ENCODE measurements at places on chromosomes 6 and 20.

GRCh38 chr20:23061262-23061661 lies 11.8 kb upstream of the THBD start:
- ATAC-seq: no peak

DNA sequence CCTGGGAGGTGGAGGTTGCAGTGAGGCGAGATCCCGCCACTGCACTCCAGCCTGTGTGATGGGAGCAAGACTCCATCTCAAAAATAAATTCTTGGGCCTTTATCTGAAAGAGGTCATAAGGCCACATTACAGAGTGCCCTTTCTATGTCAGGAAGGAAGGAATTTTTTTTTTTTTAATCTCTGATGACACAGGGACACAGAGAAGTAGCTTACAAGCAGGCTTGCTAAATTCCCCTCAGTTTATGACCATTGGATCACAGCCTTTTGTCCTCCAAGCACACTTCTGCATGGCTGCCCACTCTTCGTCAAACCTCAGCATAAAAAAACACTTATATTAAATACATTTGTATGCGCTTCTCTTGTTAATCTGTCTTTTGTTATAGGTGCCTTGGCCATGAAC lies 7.5 kb upstream of the IFNGR1 start:
- ATAC-seq: no peak

GRCh38 chr6:401994-402640 lies 10.6 kb downstream of the IRF4 start:
- no peak for ATAC-seq

- ATAC-seq: peak; percentile 43
Observed at GRCh38 chr20:47725248-47725973, 59.9 kb downstream of the SULF2 start.

DNA sequence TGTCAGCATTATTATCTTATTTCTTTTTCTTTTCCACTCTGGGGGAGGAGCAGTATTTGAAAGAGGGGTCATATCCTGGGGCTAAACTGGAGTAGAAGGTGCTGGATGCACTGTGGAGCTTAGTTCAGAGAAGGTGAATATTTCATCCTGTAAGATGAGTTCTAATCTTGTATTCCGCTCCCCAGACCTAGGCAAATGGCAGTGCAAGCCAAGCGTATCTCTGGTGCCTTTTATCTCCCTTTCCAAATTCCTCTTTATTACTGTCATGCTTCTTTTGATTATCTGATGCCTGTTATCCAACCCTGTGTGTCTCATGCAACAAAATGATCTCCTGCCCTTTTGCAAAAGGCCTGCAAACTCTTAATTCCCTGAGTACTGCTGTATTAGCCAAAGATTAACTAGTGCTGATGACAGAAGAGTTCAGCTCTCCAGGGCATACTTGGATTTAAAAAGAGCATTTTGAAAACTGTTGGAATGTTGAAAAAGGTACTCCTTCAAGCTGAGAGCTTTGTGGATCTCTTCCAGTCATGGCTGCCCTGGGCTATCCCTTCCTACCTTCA lies 138.0 kb downstream of the CARMIL1 start:
- no peak for ATAC-seq

DNA sequence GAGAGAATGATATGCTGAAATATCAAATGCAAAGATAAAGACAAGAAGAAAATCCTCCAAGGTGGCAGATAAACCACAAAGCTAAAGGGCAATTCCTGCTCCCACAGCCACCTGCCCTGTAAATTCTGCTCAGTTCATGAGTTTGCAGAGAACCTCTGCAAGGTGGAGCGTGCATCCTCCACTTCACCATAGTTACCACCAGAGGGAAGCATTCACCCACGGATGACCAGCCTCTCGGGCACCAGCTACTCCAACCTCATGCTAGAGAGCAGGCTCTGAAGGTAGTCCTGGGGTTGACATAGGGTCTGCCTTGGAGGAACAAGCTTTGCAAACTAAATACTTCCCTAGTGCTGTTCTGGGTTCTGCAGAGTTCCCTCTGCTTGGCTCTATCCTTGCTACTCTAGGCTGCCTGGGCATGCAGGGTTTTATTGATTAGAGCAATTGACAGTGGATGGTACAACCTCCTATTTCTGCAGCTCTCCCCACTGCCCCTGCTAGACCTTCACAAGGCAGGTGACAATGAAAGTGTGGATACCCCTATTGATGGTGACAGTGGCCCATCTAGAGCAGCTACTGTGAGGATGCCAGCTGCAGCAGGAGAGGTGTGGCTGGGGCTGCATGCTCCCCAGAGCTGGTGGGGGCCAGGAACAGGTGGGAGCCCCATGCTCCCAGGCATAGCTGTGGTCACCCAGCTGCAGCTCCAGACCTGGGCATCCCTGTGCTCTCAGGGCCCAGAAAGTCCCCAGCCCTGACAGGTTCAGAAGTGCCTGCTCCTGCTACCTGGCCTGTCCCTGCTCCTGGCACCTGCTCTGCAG lies 51.1 kb downstream of the GGTLC1 start:
- peak; percentile 64 for ATAC-seq

DNA sequence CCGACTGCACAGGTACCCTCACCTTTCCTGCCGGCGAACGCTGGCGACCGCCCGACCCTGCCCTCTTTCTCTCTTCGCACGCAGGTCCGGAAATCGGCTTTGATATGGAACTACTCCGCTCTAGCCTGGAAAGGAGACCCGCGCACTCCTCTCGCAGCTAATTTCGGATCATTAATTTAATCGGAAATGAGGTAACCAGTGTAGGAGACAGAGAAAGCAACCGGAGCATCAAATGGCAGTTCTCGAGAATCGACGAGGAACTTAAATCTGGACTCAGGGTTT lies 949 bp upstream of the ATXN1 start:
- peak; percentile 5 for ATAC-seq

DNA sequence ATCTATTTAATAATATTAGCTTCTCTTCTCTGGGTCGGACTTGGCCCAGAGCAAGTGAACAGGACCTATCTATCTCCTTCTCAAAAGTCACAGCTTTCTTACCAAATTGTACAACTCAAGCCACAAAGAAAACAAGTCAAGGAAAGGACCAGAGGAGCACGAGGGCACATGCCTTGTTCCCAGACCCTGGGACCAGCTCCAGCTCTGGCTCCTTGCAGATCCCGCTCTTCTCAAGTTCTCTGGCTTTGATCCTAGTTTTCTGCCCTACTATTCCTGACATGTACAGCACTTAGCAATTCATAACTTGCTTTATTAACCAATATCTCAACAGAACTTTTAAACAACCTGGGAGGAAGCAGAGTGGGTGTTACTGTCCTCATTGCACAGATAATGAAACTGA lies 185.9 kb downstream of the ESR1 start:
- ATAC-seq: no peak

DNA sequence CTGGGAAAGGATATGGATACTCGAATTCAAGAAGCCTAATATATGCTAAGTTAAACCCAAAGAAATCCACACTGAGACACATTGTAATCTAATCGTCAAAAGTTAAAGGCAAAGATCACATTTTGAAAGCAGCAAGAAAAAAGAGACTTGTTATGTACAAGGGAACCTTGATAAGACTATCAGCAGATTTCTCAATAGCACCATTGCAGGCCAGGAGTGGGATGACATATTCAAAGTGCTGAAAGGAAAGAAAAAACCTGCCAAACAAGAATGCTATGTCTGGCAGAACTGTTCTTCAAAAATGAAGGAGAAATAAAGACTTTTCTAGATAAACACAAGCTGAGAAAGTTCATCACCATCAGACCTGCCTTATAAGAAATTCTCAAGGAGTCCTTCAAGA lies 75.2 kb downstream of the COL21A1 start:
- no peak for ATAC-seq

DNA sequence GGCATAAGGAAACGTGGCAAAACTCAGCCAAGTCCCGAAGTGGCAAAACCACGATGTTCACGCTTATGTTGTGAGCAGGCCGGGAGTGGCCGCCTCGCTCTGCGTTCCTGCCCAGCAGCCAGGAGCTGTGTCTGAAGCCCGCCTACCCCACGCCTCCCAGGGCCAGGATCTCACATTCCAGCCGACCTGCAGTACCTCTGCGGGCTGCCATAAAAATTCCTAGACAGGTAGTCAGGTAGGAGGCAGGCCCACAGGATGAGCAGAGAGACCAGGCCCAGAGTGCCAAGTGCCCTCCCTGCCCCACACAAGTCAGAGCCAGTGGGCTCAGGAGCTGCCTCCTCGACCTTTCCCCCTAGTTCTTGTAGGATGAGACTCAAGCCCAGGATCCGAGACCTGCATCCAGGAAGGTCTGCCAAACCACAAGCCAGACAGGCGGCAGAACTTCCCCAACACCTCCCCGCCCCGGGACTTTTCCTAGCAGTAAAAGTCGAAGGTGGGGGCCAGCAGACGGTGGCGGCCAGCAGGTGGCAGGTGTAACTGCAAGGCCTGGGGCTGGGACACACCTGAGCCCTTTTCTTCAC lies 16.7 kb downstream of the PMEPA1 start:
- ATAC-seq: no peak

DNA sequence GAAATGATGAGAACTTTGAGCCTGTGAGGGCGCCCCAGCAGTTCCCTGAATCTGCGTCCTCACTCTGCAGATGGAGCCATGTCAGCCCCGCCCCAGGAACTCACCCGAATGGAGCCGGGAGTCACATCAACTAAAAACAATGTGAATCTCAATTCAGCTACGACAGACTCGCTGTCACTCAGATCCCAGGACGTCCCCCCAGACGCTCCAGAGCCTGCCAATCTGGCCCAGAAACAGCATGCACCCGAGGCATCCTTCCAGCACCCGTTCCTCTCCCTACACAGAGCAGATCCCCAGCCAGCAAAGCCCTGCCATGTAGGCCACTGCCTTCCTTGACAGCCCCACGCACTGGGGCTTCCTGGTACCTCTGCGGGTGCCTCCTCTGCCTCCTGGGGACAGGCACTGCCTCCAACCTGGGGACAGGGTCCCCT lies 248.0 kb downstream of the TTLL2 start:
- ATAC-seq: no peak

GRCh38 chr20:8744228-8744844 lies 324.6 kb upstream of the PLCB4 start:
- ATAC-seq: no peak

- no peak for ATAC-seq
Observed at GRCh38 chr20:19371112-19371511, 158.7 kb downstream of the SLC24A3 start.

DNA sequence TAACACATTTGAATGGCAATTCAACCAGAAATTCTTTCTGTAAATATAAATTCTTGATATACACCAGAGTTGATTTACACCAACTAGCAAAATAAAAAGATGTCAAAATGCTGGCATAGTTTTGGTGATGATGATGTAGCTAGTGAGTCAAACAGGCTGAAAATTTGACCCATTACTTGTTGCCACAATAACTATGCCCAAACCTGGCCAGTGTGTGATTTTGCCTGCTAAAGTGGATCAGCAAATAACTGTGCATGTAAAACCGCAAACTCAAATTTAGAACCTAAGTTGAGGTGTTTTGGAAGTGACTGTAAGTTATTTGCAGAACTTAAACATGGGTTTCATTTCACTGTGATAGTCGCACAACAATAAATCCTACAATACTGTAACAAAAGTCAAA lies 125.9 kb downstream of the KIF6 start:
- no peak for ATAC-seq

- no peak for ATAC-seq
Observed at GRCh38 chr6:156281266-156281665, 495.9 kb upstream of the ARID1B start.

DNA sequence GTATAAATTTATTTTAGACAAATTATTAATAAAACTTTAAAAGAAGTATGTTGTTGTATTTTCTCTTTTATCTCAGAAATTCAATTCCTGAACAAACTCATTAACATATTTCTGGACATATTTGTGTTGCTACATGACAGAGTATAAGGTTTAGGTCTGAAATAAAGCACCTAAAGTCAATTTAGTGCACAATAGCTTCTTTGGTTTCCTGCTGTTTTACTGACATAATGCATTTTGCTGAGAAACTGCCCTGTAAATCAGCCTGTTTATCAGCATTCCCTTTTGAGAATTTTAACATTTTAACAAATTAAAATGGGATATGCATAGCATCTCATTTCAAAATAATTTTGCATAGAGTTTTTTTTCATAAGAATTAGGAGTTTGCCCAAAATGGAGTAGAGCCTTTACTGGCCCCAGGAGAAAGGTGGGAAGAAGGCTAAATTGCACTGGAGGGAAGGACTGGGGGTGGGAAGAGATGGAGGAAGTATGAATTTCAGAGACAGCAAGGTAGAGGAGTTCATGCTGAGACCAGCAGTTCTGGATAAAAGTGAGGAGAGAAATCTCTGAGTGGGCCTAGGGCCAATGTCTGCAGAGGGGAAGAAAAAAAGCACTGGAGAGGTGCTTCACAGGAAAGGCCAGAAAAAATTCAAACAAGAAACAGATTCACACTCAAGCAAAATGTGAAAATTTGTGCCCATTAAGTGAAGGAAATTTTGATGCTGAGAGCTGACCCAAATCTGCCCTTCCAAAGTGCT lies 324.2 kb upstream of the HSF2 start:
- ATAC-seq: no peak

DNA sequence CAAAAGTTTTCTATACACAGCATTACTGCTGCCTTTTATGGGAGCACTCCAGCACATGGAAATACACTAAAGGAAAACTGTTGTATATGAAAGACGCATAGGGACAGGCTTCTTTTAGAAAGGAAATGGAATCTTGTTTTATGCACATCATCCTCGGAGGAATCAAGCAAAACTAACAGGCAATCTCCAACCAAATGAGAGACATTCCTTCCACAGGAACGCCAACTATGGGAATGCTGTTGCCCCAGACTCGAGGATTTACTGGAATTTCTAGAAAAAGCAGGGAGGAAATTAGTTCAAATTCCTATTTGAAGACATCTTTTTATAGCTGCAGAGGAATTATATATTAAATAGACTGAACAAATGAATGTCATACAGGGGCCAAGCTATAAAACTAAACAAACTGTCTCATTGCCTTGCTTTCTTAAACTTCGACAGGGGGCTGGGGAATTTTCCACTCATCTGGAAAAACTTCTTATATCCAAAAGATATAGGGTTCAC lies 52.2 kb downstream of the LYRM4 start:
- no peak for ATAC-seq

DNA sequence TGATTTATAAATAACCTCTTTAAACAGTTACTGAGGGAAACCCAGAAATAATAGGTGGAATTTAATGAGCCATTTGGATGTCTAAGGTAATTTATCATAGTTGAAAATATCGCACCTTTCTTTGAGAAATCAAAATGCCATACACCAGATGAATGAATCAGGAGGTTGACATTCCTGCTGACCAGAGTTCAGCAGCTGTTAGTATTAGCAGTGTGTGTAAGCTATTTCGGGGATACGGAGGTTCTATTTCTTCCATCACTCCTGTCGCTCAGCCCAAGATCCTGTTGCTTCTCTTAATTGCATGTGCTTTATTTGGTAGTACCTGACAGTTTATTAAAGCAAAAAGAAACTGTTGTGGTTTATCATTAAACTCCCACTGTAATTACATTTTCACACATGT lies 67.1 kb downstream of the HDGFL1 start:
- ATAC-seq: no peak

GRCh38 chr20:12371990-12372389 lies 454.3 kb downstream of the BTBD3 start:
- no peak for ATAC-seq

All from activated CD4-positive, CD25-positive, alpha-beta regulatory T cell treated with anti-CD3 and anti-CD28 coated beads, Interleukin-2, amount 50 U/mL, for 24 hours (primary cell).